NCI-H2171 treated with DMSO at 0.1 percent for 48 hours (cell line): ENCODE measurements at places on chromosomes 1 and 21.
A peak's percentile ranks its signal among the peaks of the same experiment; 100 is the strongest.

DNA sequence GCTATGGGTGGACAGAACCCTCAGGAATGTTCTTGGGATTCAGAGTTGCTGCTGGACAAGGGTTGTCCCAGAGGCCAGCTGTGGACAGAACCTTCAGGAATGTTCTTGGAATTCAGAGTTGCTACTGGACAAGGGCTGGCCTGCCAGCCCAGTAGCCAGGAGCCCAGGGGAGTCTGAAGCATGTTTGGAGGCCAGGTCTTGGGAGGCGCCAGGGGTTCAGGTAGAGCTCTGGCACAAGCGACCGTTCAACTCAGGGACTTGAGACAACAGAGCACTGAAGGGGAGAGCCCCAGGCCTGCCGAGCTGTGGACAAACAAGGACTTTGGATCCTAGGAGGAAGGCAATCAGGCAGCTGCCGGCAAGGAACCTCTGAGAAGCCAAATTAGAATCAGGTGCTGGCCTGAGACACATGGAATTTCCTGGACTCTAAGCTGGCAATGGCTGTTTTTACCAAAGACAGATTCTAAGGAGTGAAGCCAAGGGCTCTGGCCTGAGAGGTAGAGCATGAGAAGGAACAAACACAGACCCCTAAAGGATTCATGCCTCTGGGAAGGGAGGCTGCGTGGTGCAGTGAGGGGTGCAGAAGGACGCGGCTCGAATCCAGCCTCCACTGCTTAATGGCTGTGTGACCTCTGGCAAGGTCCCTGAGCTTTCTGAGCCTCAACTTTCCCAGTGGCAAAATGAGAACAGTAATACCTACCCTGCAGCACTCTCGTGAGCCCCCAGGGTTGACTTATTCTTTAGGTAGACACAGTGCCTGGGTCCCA, 13.4 kb downstream of the PLA2G5 start:
- no peak for DNase-seq

DNA sequence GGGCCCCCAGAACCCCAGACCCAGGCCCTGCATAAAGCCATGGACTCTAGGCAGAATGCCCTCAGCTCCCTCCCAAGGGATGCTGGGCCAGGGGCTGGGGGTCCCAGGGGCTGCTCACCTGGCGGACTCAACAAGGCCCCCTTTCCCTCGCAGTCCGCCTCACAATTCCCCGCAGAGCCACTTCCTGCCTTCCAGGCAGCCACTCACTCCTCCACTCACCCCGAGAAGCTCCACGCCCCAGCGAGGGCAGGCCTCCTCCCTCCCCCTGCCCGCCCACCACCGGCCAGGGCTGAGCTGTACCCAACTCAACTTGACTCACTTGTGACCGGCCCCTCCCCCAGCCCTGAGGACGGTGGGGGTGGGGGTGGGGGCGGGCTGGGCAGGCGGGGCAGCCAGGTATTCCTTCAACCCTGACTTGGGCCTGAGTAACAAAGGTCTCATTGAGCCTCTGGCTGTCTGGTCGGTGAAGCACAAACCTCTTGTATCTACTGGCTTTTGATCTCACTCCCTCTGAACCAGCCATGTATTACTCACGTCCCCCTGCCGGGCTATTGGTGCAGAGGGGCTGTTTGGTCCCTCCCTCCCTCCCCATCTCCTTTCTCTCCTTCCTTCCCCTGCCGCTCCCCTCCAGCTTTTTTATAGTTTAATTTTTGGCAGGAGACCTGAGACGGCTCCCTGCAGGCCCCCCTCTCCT, 5.9 kb downstream of the BLACAT1 start:
- DNase-seq = no peak

- DNase-seq = no peak
Observed at GRCh38 chr1:192581131-192581927, 5.8 kb downstream of the RGS1 start.

DNA sequence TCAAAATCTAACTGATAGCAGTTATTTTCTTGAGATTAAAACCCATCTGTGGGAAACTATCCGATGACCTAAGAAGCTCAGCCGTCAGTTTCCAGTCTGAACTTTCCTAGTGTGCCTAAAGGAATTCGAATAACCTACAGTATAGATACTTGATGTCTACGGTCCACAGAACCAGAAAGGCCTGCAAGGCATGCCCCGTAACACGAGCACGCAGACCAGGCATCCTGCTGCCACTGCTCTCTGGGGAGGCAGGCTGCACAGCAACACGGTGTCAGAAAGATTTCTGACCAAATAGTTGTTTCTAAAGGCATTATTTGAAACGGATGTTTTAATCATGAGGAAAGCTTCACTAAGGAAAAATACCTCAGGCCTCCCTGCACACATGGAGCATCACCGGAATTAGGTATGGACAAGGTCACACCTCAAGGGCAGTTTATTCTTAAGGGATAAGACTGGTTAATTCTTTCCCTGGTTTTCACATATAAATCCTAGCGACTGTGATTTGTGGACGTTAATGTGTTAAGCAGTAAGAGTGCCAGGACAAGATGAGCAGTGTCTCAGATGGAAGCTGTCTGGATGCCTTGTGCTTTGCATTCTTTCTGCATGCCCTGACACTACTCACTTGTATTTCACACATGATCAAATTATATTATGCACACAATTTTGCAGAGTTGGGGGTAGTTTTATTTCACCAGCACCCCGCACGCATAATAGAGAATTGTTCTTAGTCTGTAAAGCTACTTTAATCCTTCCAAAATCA, 49.0 kb upstream of the NADK start:
- DNase-seq = no peak

DNA sequence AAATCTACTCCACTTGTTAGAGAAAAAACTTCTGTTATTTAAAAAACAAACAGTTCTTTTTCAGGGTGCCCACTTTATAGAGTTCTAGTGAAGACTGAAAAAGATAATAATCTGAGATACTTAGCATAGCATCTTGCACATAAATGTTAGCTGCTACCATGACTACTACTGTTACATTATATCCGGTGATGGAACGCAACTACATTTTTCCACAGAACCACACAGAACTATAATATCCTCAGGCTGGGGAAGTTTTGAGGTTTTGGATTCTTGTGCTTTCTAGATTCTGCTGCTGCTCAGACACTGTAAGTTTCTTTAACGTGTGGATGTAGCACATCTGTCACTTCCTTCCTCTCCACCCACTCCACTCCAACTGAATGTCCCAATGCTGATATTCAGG, 110.3 kb downstream of the PTPN14 start:
- DNase-seq = no peak

DNA sequence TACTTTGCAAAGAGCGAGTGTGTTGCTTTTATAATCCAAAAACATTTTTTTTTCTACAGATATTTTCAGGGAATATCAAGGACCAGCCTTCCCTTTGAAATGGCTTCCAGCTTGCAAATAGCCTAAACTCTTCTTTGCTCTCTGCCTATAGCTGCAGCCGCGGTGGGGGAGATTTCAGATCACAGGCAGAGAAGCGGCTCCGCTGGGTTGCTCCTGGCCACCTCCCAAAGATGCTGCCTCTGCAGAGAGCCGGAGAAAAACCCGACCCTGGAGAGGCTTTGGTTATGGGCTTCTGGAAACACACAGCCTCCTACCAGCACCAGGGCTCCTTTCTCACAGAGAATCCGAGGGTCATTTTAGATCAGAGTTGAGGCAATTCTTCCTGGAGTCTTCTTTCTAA, 18.6 kb upstream of the PAX7 start:
- DNase-seq = no peak

DNA sequence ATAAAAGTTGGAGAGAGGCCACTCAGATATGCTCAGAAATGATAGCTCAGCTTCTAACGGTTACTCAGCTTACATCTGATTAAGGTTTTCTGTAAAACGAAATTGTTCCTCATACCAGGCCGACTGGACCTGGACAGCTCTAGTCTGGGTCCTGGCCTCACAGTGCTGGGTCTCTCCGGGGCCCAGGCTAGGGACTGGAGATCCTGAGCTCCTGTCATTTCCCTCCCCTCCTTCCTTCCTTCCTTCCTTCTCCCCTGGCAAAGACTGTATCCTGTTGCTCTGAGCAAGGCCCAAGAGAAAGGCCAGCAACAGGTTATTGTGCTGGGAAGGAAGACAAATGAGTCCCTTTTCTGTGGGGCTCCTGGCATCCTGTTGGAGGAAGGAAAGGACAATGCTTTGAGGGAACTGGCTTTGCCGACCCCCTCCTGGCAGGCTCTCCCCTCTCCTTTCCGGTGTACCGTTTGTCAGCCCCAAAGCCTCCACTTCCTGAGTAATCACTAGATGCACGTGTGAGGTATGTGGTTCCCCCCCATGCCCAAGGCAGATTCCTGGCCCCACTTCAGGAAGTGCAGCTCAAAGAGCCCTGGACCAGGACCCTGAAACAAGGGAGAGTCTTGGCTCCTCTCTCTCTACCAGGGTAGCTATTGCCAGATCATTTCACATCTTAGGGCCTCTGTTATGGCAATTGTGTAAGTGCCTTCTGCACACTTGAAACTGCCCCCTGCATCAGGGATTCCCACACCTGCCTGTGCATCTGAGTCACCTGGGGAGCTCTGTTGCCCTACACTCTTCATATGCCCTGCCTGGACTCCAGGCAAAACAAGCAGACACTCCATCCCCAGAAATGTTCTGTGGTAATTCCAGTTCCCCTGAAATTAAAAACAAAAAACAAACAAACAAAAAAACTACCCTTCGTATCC, 212.7 kb upstream of the FGGY start:
- no peak for DNase-seq

DNA sequence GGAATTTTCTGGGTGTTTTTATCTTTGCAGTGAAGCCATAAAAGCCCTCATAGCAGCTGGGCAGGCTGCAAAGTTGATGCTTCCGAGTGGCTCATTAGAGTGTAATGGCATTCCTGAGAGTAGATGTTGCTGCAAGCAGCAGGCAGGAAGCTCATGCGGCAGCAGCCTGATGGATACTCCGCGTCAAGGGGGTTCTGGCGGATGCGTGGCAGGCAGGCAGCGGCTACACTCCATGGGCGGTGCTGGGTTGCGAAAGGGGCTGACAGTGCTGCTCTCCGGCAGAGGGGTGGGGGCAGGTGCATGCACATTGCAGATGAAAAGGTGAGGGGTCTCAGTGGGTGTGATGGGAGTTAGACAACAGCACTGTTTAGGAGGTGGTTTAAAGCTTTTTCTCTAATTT, 93.2 kb upstream of the AJAP1 start:
- no peak for DNase-seq

- no peak for DNase-seq
Observed at GRCh38 chr1:38826886-38827285, 32.7 kb downstream of the RRAGC start.

GRCh38 chr21:41865002-41865777, 14.0 kb downstream of the PRDM15 start:
- no peak for DNase-seq

GRCh38 chr1:212012034-212012740, 23.2 kb downstream of the INTS7 start:
- peak; percentile 32 for DNase-seq

DNA sequence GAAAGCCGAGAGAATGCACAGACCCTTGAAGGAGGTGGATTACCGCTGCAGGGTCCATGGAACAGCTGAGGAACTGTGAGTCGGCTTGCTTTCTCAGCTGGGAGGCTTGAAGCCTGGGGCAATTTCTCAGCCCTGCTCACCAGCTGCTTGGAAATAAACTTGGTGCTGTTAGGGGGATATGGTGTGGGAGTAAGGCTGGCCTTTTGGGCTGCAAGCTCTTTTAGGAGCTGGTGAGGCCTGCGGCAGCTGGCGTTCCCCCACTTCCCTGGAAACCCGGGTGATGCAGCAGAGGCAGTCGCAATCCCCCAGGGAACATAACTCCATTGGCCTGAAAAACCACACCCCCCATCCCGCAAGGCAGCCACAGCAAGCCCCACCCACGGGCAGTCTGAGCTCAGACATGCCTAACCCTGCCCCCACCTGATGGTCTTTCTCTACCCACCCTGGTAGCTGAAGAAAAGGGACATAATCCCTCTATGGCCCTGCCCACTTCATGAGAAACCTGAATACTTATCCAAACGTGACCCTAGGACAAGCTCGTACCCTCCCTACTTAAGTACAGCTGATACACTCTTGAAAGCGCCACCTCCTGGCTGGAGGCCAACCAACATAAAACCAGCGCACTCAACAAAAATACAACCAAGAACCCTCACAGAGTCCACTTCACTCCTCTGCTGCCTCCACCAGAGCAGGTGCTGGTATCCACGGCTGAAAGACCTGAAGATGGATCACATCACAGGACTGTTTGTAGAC, 1995.8 kb downstream of the NCAM2 start:
- peak; percentile 94 for DNase-seq

DNA sequence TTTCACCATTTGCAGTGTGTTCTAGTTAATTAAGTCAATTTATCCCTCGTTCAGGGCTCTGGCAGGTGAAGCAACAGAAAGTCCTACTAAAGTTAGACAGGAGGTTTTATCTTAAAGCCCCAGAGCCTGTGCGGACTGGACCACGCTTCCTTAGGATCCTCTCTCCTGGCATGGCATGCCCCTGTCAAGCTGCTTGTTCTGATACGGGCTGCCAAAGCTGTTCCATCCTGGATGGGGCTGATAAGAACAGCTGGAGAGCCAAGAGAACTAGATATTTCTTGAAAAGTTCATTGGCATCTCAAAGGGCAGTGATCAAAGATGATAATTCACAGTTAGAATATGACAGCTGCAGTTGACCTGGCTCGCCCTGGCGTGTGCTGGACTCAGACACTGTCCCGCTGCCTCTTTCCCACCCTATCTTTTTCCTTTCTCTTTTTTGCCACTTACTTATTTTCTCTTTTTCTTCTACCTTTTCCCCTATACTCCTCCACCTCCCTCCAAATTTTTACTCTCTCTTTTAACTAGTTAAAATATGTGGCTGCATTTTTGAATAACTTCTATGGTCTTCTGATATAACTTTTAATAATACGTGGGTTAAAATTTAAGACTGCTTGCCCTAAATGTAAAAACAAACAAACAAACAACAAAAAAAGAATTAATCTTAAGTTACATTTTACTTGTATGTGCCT, 96.7 kb downstream of the ABCA4 start:
- DNase-seq = no peak

DNA sequence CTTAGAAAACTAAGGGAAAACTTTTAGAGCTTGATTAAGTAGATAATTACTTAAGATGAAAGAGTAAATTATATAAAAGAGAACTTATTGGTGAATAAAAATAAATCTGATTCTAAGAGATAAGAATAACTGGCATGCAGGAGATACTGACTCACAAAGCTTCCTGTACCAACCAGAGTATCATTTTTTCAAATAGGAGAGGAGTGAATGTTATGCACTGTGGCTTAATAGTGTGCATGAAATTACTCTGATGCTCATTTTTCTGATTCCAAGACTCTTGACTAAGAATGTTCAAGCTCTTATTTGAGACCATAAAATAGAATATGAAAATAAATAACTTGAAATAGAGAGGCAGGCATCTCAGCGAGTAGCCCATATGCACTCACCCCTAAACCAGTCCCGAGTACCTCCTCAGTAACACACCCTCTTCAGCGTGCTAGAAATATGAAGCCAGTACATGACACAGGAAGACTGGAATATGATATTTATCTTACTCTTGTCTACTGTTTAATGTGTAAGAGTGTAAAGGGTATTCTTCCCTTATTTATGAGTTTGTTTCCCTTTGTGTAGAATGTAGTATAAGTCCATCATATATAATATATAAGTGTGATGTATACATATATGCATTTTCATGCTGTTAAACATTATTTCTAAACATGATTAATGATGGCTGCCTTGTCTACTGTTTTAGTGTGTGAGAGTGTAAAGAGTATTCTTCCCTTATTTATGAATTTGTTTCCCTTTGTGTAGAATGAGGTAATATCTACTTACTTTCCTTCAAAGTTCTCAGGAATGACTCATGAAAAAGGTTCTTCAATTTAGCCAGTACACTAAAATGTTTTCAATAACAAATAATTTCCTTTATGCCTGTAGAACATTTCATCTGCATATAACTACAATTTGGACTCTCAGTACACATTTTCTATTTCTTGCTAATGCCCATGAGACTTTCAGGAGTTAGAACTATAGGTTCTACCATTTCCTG, 99.2 kb upstream of the PALMD start:
- peak; percentile 22 for DNase-seq

GRCh38 chr21:33455686-33456446, 23.9 kb downstream of the TMEM50B start:
- DNase-seq = no peak
